ENCODE measurements at places on chromosomes 1 and 21.

- no peak for DNase-seq
These were observed 57.5 kb downstream of the KIAA0319L start for GRCh38 chr1:35499652-35500176.

DNA sequence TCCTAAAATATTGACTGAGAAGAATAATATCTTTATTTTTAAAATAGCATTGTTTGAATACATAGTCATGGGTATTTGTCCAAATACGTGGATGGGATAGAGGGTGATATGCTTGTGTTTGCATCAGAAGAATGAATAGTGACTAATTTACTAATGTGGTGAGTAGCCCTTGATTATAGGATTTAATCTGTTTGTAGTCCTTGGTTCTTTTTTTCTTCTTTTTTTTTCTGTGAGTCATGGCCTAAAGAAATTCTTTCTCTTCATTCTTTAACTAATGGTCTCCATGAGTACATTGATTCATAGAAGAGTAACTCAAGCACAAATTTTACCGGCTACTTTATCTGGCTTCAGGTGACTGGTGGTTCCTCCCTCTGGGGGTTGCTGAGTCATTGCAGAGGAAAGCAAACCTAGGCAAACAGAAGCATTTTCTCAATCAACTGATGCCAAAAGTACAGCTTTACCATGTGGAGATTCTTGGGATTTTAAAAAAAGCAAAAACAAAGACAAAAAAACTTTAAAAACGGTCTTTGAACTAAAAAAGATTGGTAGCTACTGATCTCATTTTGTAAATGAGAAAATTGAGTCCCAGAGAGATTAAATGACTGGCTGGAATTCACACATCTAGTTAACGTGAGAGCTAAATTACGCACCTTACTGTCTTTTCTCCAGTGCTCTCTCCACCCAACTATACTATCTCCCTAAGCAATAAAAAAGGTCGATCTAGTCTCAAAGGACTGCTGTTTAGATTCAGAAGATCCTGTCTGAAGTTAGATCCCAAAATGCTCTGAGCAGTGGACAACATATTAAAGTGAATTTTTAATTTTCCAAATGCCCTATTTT lies 40.5 kb downstream of the AK5 start:
- DNase-seq: no peak

- DNase-seq: no peak
These were observed 158.8 kb downstream of the TM2D1 start for GRCh38 chr1:61566177-61566576.

DNA sequence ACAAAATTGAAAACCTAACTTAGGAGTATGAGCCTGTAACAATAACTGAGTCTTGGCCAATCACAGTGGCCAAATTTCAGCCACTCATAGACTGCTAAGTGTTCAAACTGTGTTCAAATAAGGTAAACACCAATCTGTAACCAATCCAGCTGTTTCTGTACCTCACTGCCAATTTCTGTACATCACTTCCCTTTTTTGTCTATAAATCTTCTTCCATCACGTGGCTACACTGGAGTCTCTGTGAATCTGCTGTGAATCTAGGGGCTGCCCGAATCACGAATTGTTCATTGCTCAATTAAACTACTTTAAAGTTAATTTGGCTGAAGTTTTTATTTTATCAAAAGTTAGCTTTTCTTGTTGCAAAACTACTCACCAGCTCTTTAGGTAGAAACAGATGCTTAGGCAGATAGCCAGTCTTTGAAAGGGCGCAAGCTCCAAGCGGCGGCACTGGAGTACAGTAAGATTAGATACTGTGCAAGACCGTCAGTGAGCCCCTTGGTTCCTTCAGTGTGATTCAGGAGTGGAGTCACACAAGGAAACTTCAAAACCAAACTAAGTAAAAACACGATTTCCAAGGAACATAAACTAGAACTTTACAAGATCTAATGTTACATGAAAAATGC lies 43.2 kb upstream of the ADGRL2 start:
- no peak for DNase-seq

DNA sequence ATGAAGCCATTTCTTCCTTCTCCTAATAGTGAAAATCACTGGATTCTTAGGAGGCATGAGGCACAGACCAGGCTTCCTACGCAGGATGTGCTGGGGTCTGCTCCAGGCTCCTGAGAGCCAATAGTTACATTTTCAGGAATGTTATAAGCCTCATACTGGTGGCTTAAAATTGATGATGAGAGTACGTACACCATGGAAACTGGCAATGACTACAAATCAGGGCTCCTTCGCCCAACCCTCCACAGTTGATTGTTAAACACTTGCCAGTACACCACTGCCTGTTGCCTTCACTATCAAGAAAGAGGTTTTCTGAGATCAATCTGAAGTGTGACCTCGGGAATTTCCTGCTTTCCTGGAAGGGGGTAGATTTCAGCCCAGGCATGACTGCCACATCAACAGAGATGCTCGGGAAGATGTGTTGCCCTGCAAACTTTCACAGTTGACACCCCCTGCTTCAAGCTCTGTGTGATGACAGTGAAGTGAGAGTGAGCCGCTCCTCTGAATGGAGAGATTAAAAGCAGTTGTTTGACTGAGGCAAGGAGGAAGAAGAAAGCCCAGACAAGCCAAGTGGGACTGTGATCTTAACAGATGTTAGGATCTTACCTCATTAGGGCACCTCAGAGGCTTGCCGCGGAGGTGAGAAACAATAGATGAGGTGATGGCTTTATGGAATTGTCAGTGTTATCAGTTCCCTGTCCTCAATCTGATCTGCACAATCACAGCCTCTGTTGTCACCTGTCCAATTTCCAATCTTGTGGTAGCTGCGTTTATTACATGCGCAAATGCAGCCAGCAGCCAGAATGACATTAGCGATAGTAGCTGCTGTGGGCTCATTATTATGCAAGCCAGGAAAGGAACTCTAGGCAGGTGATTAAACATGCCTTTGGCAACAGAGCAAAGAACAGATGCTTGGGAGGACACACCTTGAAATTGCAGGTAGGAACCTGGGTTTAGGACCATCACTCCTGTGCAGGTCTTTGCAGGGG lies 277.3 kb downstream of the KAZN start:
- no peak for DNase-seq

GRCh38 chr1:32716312-32717148 lies 14.0 kb upstream of the SYNC start:
- no peak for DNase-seq

GRCh38 chr1:208036918-208037766 lies 126.2 kb upstream of the CD34 start:
- no peak for DNase-seq

- no peak for DNase-seq
These were observed 3.2 kb downstream of the ASPM start for GRCh38 chr1:197143276-197143675.

GRCh38 chr1:12387641-12388040 lies 157.8 kb downstream of the VPS13D start:
- DNase-seq: no peak
